ENCODE measurements at places on chromosomes 7 and 10.

GRCh38 chr10:57959318-57960006, 308.2 kb downstream of the IPMK start:
- DNase-seq: no peak

GRCh38 chr7:42235741-42236161, 1.3 kb downstream of the GLI3 start:
- DNase-seq: no peak

GRCh38 chr7:47453093-47454061, 128.5 kb downstream of the TNS3 start:
- DNase-seq: peak; percentile 94

DNA sequence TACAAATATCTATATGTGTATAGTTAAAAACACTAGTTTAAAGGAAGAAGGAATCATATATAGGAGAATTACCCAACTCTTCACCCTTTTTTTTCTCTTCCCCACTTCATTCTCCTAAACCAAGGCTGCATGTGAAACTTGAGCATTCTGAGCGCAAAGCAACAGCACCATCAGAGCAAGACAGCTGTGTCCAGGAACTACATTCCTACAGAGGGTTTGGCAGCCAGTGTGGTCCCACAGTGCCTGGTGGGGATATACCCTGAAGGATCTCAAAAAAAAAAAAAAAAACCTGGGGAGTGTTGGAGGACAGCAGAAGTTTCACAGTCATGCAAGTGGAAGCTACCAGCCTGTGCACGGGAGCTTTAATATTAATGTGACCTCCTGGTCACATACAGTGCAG, 310.4 kb downstream of the CTNNA3 start:
- DNase-seq: no peak

- no peak for DNase-seq
Observed at GRCh38 chr7:96837593-96837992, 127.9 kb upstream of the SEM1 start.

GRCh38 chr7:8169171-8169570, 92.8 kb downstream of the ICA1 start:
- DNase-seq: no peak

DNA sequence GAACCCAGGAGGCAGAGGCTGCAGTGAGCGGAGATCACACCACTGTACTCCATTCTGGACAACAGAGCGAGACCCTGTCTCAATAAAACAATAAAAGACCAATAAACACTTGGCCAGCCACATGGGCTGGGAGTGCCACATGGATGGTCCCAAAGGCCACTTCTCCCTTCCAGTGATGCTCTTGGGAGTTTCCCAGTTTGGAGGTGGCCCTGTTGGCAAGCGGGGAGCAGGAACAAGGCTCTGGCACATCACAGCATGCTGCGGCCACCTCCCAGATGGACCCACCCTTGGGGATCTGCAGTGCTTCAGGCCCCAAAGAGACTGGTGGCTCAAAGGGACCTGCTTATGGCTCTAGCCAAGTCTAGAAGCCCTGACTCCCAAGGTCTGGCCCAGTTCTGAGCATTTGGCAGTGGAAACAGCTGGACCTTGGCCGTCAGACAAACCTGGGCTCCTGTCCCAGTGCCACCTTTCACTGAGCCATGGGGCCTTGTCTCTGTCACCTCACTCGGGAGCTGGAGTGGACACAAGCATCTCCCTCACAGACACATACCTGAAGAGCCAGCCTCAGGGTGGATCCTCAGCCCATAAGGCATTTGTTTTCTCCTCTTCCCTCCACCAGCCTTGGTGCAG, 91.7 kb downstream of the COL13A1 start:
- no peak for DNase-seq

DNA sequence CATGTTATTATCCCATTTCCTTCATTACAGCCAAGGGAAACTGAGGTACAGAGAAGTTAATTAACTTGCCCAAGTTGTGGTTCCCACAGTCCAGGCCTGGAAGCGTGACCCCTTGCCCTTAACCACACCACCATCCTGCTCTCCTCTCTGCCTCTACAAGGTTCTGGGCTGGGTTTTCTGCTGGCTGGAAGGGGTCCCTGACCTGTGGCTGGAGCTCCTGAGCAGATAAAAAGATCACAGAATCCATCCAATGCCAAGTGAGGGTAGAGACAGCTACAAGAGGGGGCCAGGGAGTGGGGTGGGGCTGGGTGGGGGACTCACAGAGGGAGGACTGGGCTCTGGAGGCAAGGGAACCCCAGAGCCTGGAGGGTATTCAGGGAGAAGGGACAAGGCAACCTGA, 9.7 kb downstream of the ASB10 start:
- no peak for DNase-seq

Data from tibial artery (tissue), 4 donors.